ENCODE measurements at places on chromosomes 5 and 9.

GRCh38 chr5:134935711-134936602 is 31.0 kb downstream of the PCBD2 start:
- H3K27ac ChIP-seq, result no peak overlapping the region
- no peak overlapping the region for H3K4me3 ChIP-seq
- H3K4me1 ChIP-seq, result no peaks in the 10 kb centered on the region
- peaks cover 4% of the 10 kb centered on the region for H3K36me3 ChIP-seq

GRCh38 chr9:91116211-91116610 is 245.5 kb downstream of the AUH start:
- peaks cover 4% of the 10 kb centered on the region for H3K36me3 ChIP-seq
- peaks cover 17% of the 10 kb centered on the region for H3K4me1 ChIP-seq
- H3K27me3 ChIP-seq, result peaks cover 5% of the 10 kb centered on the region
- no peak for DNase-seq
- H3K27ac ChIP-seq, result no peak overlapping the region

DNA sequence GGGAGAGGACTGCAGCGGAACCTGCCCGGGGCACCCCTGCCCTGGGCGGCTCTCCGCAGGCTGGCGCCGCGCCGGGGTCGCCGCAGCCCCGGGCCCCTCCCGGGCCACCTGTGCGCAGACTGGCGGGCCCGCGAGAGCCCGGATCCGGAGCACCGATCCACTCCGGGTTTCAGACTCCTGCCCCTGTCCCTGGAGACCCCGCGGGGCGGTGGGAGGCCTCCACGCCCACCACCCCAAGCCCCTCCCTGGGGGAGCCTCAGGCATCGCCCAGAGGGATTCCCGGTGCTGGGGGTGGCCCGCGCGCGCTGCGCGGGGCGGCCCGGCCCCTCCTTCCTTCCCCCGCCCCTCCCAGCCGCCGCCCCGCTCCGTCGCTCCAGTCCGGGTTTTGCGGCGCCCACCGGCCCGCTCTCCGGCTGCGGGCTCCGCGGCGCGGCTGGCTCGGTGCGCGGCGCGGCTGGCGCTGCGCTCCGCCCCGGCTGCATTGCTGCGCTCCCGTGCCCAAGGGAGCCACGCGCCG is at the start of gene UNC5A:
Gene UNC5A (plus strand): TSS at position 479 of the 517 bp plus-strand sequence. CDS start 192 bp downstream, outside the sequence.
- H3K4me1 ChIP-seq, result peaks cover 12% of the 10 kb centered on the region
- H3K36me3 ChIP-seq, result no peaks in the 10 kb centered on the region
- H3K27me3 ChIP-seq, result peaks cover 18% of the 10 kb centered on the region
- peak; percentile 24 for DNase-seq

- no peaks in the 10 kb centered on the region for H3K36me3 ChIP-seq
- peaks cover 13% of the 10 kb centered on the region for H3K27me3 ChIP-seq
- no peak overlapping the region for H3K27ac ChIP-seq
- no peaks in the 10 kb centered on the region for H3K4me1 ChIP-seq
- H3K4me3 ChIP-seq, result no peak overlapping the region
Observed at GRCh38 chr9:76912636-76913275, 6.8 kb upstream of the PRUNE2 start.

Data from immature natural killer cell (primary cell).